Stimulated activated CD4-positive, alpha-beta T cell treated with anti-CD3 and anti-CD28 coated beads, Interleukin-12 subunit alpha, Interleukin-12 subunit beta, amount 100 ng/mL, for 4 hours (primary cell): ENCODE measurements at places on chromosomes 11 and 22.

GRCh38 chr11:132913886-132914285, 618.4 kb downstream of the OPCML start:
- DNase-seq, result no peak

GRCh38 chr11:76462317-76462716, 17.5 kb downstream of the EMSY start:
- no peak for DNase-seq

DNA sequence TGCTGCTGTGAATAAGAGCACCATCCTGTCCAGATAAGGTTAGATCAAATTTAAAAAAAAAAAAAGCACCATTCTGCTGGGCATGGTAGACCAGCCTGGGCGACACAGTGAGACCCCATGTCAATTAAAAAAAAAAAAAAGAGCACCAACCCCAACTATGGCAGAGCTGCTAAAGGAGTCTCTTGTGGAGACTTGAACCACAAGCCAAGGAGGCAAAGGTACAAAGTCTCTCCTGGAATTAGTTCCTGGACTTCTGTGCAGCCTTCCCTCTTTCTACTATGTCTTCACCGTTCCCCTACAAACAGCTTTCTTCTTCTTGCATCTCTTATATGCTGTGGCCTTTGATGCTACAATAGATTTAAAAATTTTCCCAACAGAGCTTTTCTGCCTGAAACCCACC, 1.3 kb downstream of the PIK3C2A start:
- DNase-seq, result no peak

- no peak for DNase-seq
These were observed 22.9 kb upstream of the A4GALT start for GRCh38 chr22:42743501-42743991.
